Kidney (tissue), 22 donors: ENCODE measurements at places on chromosomes 7 and 10.

DNA sequence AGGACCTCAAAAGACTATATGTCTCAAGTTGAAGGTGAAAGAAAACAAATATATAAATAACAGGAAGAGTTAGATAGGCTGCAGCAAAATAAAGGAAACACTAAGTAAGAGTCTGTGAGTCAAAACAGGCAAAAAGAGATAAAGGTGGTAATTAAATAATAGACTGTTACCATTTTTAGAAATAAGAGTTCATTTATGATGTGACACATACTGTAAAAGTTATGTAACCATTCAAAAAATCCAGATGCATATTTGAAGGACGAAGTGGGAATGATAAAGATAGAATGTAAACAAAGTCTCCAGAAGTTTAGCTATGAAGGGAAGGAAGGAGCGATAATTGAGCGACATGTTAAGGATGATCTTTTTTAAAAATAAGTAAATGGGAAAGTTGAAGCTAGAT lies 50.5 kb downstream of the HECTD2 start:
- DNase-seq = no peak

DNA sequence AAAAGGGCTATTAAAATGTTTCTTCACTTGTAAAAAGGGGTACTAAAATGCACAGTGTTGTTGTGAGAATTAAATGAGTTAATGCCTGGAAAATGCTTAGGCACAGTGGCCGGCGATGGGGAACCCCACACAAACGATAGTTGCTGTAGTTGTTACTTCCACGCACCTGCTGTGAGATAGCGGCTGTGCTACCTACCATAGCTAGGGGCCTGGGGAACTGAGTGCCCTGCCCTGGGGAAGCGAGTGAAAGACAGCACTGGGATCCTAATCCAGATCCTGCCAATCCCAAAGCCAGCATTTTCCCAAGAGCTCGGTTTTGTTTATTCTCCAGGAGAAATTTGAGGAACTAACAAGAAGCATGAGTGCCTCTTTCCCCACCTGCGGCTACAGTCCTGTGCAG lies 27.8 kb downstream of the DDC start:
- no peak for DNase-seq

- DNase-seq = no peak
These were observed 1053.4 kb upstream of the AUTS2 start for GRCh38 chr7:68544851-68545250.

GRCh38 chr7:100598425-100598824 lies 3.7 kb upstream of the PCOLCE start:
- DNase-seq = no peak

- no peak for DNase-seq
These were observed 168.2 kb downstream of the LRRC4 start for GRCh38 chr7:127863082-127863481.
